ENCODE measurements at places on chromosomes 5 and 9.

GRCh38 chr5:136309932-136310598, 55.3 kb downstream of the TRPC7 start:
- no peak for DNase-seq

DNA sequence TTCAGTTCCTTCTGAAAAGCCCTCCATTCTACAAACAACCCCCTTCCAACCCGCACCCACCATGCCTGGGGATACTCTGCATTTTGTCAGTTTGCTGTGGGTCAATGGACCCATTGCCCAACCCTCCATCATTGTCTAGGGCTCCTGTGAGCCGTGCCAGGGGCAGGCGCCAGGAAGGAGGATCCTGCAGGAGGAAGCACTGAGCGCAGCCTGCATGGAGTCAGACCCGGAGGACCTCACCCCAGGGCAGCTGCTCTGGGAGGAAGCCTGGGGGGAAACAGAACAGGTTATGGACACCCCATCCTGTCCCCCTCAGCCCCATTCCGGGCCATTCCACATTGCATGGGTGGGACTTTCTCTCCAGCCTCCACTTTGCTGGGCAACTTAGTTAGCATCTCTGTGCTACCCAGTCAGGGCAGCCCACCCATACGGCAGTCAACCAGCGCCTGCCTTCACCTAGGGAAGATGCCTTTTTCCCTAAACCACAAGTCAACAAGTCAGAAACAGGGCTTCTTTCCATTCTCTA, 48.6 kb upstream of the VDAC1 start:
- no peak for DNase-seq

DNA sequence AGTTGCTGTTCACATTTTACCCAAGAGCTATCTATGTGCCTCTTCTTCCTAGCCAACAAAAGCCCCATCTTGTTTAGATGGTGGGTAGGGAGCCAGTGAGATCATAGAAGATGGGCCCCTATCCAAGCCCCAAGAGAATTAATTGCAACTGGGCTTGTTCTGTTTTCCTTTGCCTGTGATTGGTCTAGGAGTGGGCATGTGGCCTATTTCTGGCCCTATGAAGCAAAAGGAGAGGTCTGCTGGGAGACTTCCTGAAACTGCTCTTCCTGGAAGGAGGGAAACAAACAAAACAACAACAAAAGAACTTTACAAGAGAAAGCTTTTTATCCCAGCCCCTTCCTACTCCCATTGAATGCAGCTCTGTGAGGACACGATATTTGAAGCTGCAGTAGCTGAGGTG, 32.5 kb upstream of the ALDOB start:
- no peak for DNase-seq

DNA sequence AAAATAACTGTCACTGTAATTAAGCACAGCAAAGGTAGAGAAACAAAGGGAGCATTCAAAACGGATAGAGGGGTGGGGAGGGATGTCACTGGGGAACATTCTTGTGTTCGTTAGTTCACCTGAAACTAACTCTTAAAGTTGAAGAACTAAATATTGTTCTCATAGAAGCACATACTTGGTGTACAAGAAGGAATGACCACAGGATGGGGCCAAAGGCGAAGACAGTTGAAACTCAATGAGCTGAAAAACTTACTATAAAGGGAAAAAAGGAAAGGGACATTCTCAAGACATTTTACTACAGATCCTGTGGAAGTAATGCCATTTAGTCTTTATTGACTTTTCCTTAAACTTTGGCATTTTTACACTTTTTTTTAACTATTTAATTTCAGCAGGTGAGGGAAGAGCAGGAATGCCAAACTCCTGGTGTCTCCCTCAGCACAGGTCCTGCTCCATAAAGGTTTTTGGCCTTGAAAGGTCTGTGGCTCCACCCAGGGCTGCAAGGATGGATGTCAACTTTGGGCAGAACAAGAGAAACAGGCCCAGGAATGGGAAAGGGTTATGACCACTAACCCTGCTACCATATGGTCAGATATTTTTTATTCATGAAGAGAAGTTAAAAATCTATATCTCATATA, 197.6 kb upstream of the RASA1 start:
- no peak for DNase-seq

DNA sequence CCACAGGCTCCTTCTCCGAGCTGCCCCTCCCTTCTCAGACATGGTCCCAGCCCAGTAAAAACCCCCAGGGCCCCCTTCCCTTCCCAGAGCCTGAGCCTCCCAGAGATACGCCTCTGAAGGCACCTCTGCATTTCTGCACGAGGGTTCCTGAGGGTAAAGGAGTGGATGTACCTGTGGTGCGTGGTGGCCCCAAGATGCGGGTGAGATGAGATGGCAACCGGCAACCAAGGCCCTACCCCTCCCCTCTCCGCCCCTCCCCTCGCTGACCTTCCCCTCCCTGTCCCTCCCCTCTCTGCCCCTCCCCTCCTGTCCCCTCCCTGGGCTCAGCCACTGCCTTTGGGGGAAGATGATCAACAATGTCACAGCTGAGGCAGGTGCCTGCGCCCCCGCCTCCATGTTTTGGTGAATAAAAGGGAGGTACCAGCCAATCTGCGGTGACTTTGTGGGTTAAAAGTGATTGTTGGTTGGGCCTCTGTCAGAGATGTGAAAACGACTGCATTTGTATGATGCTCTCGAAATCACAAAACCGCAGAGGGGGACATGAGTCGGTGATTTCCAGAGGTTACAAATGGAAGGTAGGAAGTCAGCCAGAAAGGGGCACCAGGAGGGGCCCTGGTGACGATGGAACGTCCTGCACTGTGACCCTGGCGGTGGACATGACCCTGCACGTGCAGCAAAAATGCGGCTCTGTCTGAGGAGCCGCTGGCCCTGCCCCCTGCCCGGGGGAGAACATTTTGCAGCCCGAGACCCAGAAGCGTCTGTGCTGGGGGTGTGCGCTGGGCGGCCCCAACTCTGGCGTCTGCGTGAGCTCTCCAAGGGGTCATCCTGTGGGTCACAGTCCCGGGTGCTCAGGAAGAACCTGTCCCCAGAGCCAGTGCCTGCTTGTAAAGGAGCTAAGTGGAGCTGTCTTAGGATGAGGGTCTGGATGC, 3.7 kb downstream of the LCN9 start:
- no peak for DNase-seq

- DNase-seq = no peak
Measured at GRCh38 chr9:121633736-121634135, 17.7 kb upstream of the DAB2IP start.

- DNase-seq = no peak
Measured at GRCh38 chr5:154176181-154176580, 14.4 kb upstream of the GALNT10 start.

GRCh38 chr9:5671711-5672353, 42.9 kb downstream of the RIC1 start:
- DNase-seq = no peak

GRCh38 chr9:137759117-137759516, 118.5 kb upstream of the CACNA1B start:
- no peak for DNase-seq

- DNase-seq = no peak
Measured at GRCh38 chr5:172602783-172603231, 38.3 kb upstream of the NEURL1B start.

DNA sequence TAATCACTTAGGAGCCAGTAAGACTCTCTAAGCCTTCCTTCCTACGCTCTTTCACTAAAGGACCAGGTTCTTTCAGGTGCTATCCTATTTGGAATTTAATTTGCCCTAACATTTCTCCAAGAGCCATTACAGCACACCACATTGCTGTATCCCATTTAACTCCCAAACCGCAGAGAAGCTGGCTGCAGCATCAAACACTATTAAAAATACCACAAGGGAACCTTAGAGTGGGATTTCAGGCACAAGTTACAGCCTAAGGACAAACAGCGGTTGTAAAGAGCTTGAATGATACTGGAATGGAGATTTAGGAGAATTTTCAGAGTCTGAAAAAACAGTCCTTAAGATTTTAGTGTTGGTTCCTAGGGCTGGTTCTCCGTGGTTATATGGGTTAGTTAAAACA, 566.4 kb downstream of the RAB3C start:
- DNase-seq = no peak

GRCh38 chr9:137071282-137071681, 925 bp upstream of the SAPCD2 start:
- DNase-seq = no peak

GRCh38 chr5:134603059-134603458, 29.6 kb downstream of the SAR1B start:
- no peak for DNase-seq

DNA sequence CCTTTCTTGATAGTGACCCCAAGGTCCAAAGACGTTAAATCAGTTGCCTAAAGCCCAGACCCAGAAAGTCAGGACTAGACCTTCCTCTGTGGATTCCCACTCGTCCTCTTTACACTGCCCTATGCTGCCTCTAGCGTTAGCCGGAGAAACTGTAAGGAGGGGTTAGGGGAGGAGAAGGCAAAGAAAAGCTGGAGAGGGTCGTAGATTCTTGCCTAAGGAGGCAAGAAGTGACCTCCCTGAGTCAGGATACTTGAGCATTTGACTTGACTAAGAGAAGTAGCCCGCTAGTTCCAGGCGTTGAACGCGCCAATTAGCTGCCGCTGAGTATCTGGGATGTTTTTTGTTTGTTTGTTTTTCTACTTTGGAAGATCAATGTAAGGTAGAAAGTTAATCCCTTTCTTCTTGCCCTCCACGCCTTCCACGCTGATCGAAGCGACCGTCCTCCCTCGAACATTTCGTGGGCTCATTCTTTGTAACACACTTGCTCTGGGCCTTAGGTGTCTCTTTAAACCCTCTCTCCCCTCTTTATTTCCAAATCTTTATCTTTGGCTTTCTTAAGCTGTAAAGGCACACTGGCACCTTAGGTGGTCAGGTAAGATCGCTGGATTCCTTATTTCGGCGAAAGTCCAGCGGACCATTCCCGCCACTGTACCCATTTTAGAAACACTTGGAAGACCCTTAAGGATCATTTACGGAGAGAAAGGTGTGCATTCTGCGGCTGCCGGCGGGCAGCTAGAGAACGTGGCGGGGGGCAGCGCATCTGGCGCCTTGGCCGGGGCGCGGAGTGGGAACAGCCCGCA, 5.1 kb upstream of the RGMB start:
- DNase-seq = no peak

- DNase-seq = no peak
Measured at GRCh38 chr9:19137282-19137681, 10.0 kb upstream of the PLIN2 start.

- DNase-seq = no peak
Measured at GRCh38 chr5:39485079-39485478, 60.3 kb upstream of the DAB2 start.

DNA sequence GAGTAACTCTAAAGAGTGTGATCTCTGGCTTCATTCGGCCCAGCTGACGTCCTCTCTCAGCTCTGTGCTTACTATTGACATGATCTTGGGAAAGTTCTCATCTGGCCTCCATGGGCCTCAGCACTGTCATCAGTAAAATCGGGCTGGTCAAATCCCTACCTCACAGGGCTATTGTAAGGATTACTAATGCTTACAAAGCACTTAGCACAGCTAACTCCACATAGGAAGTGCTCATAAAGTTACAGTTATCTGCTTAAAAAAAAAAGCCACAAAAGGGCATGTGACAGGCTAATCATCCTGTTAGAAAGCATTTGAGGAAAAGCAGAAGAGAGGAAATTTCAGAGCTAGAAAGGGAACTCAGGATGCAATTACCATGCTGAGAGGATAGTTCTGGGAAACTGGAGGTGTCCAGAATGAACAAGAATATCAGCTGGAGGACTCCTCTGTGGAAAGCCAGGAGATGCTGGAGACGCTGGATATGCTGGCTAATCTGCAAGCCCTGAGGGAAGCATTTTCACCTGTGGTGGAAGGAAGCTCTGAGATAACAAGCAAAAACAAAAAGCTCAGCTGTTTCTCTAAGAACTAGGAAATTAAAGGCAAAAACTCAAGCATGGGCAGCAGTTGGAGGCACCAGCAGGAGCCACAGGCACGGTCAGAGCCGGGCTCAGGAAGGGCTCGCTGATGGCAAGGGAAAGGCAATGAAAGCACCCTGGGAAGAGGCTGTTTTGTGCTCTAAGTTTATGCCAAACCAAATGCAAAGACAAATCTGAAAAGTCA, 4.4 kb upstream of the BHMT start:
- no peak for DNase-seq

GRCh38 chr9:89829346-89829745, 224.5 kb downstream of the GADD45G start:
- DNase-seq = no peak

- no peak for DNase-seq
Measured at GRCh38 chr5:110736753-110737152, 2.1 kb upstream of the SLC25A46 start.

DNA sequence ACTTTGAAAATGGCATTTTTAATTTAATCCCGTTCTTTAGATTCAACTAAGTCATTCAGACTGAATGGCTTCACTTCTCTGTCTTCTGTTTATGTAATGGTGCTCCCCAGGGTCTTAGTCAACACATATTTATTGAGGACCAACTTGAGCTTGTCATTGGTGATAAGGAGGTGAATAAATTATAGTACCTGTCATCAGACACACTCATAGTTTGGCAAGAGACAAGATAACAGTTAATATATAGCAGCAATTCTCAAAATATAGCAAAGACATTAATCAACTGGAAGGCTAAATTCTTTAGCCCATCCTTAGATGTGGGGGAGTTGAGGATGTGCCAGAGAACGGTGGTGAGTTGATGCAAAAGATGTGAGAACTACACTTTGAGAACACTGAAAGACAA, 78.4 kb downstream of the MACIR start:
- no peak for DNase-seq

- no peak for DNase-seq
Measured at GRCh38 chr9:16281707-16282106, 588.8 kb downstream of the BNC2 start.

DNA sequence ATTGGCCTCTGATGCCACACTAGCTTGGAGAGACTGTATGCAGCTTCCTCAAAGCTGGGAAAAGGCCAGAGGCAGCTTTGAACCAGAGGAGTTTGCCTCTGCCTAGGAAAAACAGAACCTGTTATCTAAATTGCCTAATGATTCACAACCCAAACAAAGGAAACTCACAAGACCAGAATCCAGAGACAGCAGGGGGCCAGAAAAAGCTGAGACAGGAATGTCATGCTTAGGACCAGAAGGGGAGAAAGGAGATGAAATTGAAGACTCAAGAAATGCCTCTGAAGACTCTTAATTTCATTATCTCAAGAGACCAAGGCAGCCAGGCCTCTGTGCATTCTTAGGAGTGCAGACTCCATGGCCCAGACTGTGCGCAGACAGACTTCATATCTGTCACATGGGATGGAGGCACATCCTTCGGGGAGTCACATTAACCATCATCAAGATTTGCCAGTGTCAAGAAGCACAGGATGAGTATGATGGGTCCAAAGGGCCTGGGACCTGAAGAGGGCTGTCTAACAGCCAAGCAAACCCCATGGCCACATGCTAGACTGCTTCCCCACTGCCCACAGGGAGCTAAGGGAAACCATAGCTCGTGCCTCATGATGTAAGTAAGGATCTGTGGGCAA, 57.3 kb downstream of the ARSB start:
- DNase-seq = no peak

Data from stimulated activated CD4-positive, alpha-beta T cell treated with anti-CD3 and anti-CD28 coated beads, Interleukin-12 subunit alpha, Interleukin-12 subunit beta, amount 100 ng/mL, for 48 hours (primary cell).